ENCODE measurements at places on chromosomes 16 and 17.

- DNase-seq = peak; percentile 94
Observed at GRCh38 chr16:87653234-87653633, 50.9 kb downstream of the JPH3 start.

DNA sequence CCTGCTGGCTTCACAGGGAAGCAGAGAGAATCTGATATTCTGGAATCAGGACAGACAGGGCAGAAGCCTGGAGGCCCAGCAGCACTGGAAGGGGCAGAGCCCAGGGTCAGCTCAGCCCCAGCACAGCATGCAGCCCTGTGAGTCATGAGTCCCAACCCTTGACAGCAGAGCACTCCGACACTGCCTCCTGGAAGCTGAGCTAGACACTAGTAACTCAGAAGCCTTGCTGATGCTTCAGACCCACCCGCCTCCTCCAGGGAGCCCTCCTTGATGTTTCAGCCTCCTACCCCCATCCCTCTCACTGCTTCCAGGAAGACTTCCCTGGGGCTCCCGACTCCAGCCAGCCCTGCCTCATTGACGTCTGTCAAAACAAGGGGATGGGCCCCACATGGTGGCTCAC, 6.9 kb downstream of the CAMKK1 start:
- peak; percentile 73 for DNase-seq

- DNase-seq = no peak
Observed at GRCh38 chr16:70777973-70778406, 23.0 kb downstream of the VAC14 start.

GRCh38 chr16:23857256-23857880, 21.6 kb downstream of the PRKCB start:
- DNase-seq = no peak

DNA sequence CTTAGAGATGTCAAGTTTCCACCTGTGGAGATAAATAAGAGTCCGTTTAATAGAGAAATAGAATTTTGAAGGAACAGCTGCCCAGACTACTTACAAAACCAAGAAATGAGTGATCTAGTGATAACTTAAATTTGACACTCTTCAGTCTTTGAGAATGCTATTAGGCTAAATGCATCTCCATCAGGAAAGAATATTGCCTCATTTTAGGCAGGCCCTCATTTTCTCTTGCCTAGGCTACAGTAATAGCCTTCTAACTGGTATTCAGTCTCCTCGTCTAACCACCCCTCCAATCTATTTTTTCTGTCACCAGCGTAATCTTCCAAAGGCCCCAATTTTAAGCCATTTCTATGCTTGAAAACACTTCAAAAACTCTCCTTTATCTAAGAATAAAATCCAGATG, 537.8 kb upstream of the CA10 start:
- no peak for DNase-seq

DNA sequence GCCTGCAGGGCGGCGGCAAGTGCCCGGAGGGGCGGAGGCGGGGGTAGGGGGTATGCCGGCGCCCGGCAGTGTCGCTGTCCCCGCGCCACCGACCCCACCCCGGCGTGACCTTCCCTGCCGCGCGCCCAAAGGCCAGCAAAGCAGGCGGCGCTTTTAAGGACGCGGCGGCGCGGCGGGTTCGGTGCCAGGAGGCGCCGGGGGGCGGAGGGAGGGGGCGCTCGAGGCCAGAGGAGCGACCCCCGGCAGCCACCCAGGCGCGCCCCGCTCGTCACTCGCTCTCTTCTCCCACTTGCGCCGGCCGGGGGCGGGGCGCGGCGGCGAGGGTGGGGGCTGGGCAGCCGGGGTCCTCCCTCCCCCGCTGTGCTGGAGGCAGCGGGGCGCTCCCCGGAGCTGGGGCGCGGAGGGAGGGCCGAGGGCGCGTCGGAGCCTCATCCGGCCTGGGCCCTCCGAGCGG, 8.6 kb upstream of the BAHCC1 start:
- no peak for DNase-seq

- DNase-seq = peak; percentile 67
Observed at GRCh38 chr17:15341385-15341849, at the start of gene TEKT3. Gene TEKT3 (minus strand): TSS chr17:15341597. CDS start chr17:15331585, 10,012 bp downstream.

DNA sequence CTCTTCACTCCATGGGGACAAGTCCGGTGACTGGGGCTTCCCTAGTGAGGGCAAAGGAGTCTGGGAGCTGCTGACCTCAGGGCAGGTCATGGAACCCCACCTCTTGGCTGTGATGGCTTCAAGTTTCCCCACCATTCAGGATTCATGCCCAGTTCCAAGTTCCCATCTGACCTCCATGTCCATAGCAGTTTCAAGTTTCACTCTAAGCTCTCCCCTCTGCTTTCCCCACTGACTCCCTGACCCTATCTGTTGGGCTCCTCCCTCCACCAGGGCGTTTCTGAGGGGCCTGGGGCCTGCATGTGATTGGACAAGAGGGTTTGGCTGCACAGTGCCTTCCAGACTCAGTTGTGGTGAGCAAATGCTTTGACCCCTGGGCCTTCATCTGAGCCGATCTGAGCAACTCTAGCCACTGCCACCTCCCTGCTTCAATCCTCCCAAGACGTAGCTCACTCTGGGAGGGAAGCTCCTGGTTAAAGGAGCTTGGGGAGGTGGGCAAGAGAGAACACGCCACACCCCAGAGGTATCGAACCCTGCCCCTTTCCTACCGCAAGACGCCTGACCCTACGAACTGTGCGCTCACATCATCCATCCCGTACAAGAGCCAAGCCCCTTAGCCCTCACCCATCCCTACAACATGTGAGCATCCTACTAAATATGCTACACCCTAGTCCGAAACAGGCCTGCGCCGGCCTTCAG, 8.3 kb downstream of the ZNF629 start:
- DNase-seq = no peak

DNA sequence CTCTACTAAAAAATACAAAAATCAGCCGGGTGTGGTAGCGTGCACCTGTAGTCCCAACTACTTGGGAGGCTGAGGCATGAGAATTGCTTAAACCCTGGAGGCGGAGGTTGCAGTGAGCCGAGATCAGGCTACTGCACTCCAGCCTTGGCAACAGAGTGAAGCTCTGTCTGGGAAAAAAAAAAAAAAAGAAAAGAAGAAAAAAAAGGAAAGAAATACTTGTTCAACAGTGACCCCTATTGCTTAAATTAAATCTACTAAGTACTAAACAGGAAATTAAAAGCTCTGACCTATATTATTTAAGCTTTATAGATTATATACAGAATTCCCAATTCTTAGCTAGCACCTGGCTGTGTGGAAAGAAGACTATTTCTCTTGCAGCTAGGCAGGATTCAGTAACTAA, 48.9 kb downstream of the FBXL20 start:
- no peak for DNase-seq

DNA sequence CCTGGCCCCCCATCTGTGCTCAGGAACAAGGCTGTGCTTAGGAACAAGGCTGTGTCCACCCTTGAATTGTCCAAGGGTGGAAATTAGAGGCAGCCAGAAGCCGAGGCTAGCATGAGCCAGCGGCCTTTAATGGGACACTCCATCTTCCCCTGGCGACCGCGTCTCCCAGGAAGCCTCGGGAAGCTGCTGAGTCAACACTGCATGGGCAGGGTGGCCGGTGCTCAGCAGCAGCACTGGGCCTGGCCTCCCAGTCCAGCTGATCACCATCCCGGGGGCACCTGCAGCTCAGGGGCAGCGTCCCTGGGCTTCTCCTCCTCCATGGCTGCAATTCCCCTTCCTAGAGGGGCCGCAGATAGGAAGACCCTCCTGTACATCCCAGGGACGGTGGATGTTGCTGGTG, 180.8 kb downstream of the ENGASE start:
- no peak for DNase-seq

- DNase-seq = no peak
Observed at GRCh38 chr17:77848257-77848656, 110.2 kb upstream of the TNRC6C start.

DNA sequence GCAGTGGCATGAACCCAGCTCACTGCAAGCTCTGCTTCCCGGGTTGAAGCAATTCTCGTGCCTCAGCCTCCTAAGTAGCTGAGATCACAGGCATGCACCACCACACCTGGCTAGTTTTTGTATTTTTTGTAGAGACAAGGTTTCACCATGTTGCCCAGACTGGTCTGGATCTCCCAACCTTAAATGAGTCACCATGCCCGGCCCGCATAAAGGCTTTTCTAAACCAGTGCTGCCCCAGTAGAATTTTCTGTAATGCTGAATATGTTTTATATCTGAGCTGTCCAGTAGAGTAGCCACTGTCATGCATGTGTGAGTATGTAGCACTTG, 36.9 kb upstream of the WSB1 start:
- no peak for DNase-seq

- no peak for DNase-seq
Observed at GRCh38 chr17:79036596-79036995, 12.6 kb downstream of the C1QTNF1 start.

GRCh38 chr17:78504156-78504925, 72.9 kb downstream of the DNAH17 start:
- no peak for DNase-seq

- DNase-seq = no peak
Observed at GRCh38 chr17:70661342-70662222, 492.2 kb downstream of the KCNJ2 start.

DNA sequence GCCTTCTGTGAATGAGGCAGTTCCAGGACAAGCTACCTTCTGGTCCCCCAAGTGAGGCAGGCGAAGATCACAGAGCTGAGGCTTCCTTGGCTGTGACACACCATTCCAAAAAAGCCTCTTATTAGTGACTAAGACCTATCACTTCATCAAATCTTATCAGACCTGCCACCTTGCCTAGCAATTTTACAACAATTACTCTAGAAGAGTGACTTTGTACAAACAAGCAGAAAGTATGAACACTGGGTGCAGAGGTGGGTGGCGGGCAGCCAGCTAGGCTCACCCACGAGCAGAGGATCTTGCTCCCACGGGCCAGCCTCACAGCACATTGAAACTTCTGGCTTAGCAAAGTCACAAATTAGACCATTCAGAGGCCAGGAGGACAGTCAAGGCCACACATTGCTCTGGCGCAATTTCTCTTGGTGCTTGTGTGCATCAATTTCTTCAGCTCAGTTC, 2.2 kb upstream of the ICAM2 start:
- DNase-seq = no peak

- no peak for DNase-seq
Observed at GRCh38 chr17:17024778-17025300, 17.4 kb upstream of the MPRIP start.

DNA sequence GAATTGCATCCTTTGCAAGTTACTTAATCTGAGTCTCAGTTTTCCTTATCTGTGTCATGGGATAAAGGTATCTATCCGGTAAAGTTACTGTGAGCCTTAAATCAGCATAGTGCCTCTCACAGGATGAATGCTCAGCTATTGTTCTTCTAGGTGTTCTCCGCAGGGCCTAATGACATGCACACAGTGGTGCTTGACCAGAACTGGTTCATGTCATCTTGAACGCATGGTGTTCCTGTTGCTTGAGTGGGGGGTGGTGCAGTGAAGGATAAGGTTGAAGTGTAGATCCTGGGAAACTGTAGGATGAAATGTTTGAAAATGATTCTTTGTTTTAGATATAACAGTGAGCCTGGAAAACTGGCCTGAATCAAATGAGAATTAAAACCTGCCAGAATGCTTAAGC, 4.0 kb downstream of the KRT40 start:
- no peak for DNase-seq

GRCh38 chr17:65171752-65172151, 34.6 kb downstream of the RGS9 start:
- DNase-seq = no peak

DNA sequence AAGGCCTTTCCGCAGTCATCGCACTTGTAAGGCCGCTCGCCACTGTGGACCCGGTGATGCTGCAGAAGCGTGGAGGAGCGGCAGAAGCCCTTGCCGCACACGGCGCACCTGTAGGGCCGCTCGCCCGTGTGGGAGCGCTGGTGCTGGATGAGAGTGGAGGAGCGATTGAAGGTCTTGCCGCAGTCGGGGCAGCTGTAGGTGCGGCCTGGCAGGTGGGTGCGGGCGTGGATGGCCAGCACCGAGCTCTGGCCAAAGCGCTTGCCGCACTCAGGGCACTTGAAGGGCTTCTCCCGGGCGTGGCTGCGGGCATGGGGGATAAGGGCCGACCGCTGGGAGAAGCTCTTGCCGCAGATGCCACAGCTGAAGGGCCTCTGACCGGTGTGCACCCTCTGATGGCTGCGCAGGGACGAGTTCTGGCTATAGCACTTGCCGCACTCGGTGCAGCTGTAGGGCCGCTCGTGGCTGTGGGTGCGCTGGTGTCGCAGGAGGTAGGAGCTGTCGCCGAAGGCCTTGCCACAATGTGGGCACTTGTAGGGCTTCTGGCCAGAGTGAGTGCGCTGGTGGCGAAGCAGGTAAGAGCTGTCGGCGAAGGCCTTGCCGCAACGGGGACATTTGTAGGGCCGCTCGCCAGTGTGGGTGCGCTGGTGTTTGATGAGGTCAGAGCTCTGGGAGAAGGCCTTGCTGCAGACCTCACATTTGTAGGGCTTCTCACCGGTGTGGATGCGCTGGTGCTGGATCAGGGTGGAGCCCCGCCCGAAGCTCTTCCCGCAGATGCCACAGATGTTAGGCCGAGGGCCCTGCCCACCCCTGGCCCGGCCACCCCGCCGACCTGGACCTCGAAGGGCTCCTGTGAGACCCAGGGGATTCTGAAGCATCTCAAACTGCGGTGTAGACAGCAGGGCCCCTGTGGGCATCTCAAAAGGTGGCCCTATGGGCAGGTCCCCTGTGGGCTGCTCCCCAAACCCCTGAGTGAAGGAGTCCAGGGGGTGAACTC, 1.5 kb downstream of the ZNF768 start:
- DNase-seq = no peak

- DNase-seq = peak; percentile 69
Observed at GRCh38 chr17:44222112-44222869, 2.8 kb upstream of the UBTF start.

GRCh38 chr17:67520916-67521774, 144.1 kb downstream of the PITPNC1 start:
- DNase-seq = no peak

DNA sequence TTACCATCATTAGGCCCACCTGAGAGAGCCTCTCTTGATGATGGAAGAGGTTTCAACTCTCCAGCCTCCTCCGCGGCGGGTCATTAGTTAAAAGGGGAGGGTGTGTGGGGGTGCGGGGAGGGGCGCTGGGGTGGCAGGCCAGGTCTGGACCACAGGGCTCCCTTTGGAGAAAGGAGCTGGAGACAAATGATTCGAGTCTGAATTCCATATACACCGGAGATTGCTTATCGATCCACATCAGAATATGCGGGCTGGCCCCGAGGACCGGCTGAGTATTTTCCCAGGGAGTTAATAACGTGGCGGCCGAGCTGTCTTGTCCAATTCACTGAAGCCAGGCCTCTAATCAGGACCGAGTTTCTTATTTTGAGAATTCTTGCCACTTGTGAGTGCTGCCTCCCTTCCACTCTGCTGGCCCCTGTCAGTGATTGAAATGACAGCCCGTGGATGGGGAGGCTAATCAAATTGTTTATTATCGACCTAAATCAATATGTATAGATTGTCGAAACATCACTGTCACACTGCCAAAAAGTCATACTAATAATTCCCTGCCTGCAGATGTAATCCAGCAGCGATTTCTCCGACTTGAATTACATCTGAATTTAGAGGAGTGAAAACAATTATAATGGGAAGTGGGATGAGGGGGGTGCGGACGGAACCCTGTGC, 202.7 kb downstream of the SALL1 start:
- DNase-seq = no peak

- no peak for DNase-seq
Observed at GRCh38 chr17:55266958-55267688, 2.4 kb downstream of the HLF start.
